ENCODE measurements at places on chromosomes 16 and 17.

DNA sequence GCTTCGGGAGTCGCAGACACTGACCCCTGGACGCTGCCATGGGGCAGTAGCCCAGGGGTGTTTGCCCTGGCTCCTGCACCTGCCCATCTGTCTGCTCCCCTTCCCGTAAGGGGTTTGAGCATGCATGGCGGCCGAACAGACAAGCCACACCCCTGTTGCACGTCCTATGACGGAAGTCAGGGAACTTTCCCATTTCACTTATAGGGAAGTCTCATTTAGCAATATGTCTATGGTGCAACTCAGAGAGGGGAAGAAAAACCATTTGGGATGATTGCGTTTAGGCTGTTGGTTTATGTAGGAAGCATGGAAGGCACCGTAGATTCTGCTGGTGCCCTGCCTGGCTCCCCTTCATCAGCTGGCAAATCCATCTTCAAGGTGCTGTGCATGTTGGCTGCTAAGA is 112.5 kb downstream of the HAPSTR1 start:
- DNase-seq: no peak

- no peak for DNase-seq
Observed at GRCh38 chr17:77512062-77512946, 371.5 kb downstream of the SEC14L1 start.

GRCh38 chr17:27413315-27413714 is 42.9 kb upstream of the KSR1 start:
- no peak for DNase-seq

- DNase-seq: no peak
Observed at GRCh38 chr16:27472091-27473020, 70.4 kb downstream of the IL21R start.

DNA sequence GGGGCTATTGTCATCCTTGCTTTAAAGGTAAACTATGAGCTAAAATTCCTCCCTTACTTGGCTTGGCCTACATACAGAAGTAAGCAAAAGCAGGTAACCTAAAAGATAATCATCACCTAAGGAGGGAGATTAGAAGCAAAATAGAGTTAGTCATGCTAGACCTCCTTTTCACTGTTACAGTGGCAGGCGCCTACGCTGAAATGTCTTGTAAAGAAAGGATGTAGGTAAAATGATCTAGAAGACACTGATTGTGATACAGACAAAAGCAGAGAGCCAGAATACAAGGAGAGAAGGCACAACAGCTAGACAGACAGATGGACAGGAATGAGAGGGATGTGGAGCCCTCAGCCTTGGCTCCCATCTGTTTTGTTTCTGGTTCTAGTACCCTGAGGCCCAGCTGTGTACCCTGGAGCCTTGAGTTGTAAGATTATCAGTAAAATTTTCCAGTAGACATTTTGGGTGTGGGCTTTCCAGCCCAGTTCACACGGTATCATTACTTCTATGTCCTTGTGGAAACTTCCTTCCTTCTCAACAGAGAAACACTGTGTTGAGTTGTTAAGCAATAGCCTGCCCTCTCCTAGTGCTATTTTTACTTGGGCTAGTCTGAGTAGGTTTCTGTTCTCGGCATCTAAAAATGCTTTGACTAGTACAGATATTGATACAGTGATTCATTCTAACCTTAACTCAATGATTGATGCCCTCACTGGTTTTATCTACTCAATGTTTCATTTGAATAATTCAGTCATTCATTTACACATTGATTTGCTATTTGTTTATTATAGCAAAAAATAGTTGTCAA is 7.7 kb upstream of the C16orf78 start:
- no peak for DNase-seq

- no peak for DNase-seq
Observed at GRCh38 chr17:81081222-81082176, 46.5 kb downstream of the BAIAP2 start.

GRCh38 chr17:40064971-40065768 is 2.4 kb downstream of the THRA start:
- no peak for DNase-seq

- DNase-seq: peak; percentile 10
Observed at GRCh38 chr16:57720142-57720575, 15.4 kb upstream of the KATNB1 start.

DNA sequence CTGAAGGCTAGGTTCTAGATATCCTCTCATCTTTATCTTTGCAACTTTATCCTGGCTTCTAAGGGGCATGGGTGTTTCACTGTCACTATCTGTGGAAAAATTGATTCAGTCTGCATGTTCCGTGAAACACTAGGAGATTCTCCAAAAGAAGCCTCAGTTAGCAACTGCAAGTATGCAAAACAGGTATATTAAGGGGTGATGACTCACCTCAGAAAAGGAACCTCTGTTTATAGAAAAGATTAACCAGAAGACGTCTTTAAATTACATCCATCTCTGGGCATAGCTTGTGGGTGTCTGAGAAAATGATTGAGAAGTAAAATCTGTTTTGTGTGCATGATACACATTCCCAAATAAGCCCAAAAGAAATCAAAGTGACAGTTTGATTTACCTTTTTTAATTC is 353.8 kb upstream of the HSBP1 start:
- DNase-seq: no peak

DNA sequence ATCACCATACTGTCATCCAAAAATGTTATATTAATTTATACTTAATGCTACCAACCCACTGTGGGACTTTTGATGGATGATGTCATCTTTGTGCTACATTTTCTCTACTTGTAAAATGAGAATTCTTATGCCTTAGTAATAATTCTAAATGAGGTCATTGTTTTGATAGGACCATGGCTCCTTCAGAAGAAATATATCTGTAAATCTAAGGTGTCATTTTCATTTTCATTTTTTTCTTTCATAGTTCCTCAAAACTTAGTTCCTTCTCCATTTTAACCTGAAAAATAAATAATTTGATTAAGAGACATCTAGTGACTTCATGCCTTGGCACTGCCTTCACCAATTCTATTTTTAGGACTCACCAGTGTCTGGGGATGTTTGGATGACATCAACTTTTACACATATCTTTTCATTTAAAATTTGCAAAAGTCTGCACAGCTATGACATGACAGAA is 48.7 kb downstream of the GPRC5B start:
- no peak for DNase-seq

Data from stimulated activated CD8-positive, alpha-beta memory T cell treated with anti-CD3 and anti-CD28 coated beads, Interleukin-12 subunit alpha, Interleukin-12 subunit beta, amount 100 ng/mL, for 1 hour (primary cell).